ENCODE measurements at places on chromosomes 4 and X.
A peak's percentile ranks its signal among the peaks of the same experiment; 100 is the strongest.

DNA sequence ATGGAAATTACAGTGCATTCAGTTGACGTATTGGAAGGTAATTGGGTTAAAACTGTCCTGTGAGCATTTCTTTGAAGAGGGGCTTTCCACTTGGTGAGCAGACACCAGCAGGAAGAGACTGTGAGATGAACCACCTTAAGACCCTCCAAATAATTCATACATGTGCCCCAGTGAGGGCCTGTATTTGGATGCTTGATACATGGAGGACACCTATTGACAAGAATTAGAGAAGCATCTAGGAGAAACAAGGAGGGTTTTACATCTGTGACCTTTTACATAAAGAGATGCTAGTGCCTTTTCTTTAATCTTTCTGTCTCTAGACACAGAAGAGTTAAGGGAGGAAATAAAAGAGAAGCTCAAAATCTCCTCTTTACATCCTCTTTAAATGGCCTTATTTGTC lies 1115.3 kb upstream of the IGFBP7 start:
- no peak for DNase-seq

DNA sequence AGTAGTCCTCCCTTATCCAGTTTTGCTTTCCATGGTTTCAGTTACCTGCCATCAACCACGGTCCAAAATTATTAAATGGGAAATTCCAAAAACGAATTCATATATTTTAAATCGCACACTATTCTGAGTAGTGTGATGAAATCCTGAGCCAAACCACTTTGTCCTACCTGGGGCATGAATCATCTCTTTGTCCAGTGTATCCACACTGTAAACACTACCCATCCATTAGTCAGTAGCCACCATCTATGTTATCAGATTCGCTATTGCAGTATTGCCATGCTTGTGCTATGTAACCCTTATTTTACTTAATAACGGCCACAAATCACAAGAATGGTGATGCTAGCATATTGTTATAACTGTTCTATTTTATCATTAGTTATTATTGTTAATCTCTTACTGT lies 704.6 kb downstream of the SMARCA1 start:
- no peak for DNase-seq

GRCh38 chr4:14726441-14726840 lies 275.8 kb upstream of the CPEB2 start:
- no peak for DNase-seq

- DNase-seq: no peak
Observed at GRCh38 chr4:172202480-172203076, 389.4 kb downstream of the GALNTL6 start.

DNA sequence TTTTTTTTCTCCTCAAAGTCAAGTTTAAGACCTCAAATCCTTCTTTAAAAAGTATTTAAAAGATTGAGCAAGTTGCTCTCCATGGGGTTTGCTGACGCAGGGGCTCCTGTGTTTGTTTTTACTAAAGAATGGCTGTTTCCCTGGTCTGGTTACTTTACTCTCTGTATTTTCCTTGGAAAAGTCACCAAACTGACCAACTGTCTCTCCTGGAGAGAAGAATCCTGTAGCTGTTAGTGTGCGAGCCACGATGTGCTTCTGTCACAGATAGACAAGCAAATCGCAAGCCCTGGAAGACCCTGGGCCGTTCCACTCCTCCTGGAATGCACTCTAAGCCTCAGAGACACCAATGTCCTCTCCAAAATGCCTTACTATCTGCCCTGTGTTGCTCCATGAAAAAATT lies 212.1 kb downstream of the CHIC2 start:
- DNase-seq: no peak

- DNase-seq: no peak
Observed at GRCh38 chr4:86558797-86559196, 35.3 kb upstream of the PTPN13 start.

- no peak for DNase-seq
Observed at GRCh38 chrX:40877887-40878286, 142.5 kb upstream of the MED14 start.

DNA sequence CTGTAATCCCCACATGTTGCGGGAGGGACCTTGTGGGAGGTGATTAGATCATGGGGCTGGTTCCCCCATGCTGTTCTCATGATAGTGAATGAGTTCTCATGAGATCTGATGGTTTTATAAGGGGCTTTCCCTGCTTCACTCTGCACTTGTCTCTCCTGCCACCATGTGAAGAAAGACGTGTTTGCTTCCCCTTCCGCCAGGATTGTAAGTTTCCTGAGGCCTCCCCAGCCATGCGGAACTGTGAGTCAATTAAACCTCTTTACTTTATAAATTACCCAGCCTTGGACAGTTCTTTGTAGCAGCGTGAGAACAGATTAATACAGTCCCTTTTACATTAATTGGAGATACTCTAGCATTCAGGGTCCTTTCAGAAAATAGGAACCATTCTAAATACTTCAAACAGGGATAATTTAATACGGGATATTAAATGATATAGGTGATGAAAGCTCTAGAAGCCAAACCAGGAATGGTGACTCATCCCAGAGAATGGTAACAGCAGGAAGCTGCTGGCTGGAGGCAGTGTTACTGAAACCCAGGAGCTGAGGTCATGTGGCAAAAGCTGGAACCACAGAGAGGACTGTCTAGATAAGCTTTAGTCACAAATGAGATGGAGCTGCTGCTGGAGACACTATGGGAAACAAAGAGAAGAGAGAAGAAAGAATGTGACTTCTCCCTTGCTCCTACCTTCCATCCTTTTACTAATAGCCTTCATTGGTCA lies 57.3 kb downstream of the GSTCD start:
- DNase-seq: no peak

DNA sequence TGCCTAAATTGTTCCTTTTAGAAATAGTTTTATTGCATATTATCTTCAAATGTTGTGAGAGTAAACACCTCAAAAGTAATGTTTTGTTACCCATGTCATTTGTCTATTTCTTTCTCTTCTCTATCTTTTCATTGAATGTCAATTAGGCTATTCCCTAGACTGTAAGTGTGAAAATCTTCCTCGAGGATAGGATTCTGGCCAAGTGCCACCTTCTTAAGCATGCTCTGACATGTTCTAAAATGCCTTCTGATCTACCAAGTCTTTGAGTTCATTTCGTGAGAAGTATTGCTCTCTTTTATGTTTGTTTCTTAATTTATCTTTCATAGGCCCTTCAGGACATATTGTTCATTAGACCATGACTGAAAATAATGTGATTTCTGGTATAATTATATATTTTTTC lies 44.1 kb upstream of the TLL1 start:
- DNase-seq: no peak

DNA sequence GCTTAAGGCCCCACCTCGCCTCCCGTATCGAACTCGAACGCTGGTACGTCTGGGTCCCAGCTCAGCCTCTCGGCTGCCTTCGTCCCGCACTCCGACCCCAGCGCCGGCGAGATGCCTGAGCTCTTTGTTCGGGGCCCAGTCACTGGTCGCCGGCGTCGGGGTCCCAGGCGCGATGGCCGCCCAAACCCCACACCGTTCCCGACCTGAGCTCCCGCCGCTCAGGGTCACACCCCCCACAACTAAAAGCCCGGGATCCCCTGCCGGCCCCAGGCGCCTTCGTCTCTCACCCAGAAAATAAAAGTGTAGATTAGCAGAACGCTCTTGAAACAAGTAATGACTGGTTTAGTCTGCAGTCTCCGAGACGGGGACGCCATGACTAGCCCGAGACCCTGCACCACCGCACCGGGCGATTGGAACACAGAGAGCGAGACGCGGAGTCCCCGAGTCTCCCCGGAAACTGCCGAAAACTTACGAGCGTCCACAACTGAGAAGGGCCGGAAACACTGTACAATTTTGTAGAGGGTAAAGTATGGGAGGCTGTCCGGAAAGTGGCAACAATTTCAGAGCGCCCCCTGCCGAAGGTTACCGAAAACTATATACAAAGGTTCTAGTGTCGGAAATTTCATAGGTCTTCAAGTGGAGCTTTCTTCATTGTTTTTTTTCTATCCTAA lies at the start of gene TSPAN6:
Gene TSPAN6 (minus strand): TSS at position 486 of the 671 bp plus-strand sequence. CDS start 112 bp downstream, at position 374.
- peak; percentile 84 for DNase-seq

GRCh38 chr4:6472008-6472386 lies 417 bp downstream of the PPP2R2C start:
- DNase-seq: no peak

DNA sequence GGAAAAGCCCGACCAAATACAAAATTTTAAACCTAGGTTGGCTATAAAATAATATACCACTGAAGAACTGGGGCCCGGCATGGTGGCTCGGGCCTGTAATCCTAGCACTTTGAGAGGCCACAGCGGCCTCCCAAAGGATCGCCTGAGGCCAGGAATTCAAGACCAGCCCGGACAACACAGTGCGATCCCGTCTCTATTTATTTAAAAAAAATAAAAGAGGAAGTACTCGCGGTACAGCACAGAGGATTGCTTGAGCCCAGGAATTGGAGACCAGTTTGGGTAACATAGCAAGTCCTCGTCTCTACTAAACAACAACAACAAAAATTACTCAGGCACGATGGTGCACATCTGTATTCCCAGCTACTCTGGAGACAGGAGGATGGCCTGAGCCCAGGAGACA lies 44.8 kb upstream of the CDKN2AIP start:
- DNase-seq: no peak

- no peak for DNase-seq
Observed at GRCh38 chrX:10130354-10130753, 26.4 kb upstream of the CLCN4 start.

DNA sequence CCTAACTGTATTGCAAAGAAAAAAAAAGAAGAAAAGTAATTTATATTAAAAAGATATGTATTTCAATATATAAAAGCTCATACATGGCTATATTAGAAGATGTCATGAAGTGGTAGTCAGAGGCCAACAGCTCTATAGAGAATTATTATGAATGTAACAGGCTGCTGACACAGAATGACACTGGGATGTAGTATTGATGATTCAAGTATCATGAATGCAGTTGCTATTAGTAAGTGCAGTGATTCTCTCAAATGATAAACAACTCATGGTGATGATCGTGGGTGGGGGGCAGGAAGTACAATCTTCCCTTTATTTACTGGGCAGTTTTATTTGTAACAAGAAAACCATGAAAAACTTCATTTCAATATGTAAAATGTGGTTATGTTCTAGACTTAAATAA lies 124.6 kb downstream of the COL4A6 start:
- DNase-seq: no peak

- no peak for DNase-seq
Observed at GRCh38 chrX:109487640-109488039, 5.8 kb upstream of the GUCY2F start.

GRCh38 chrX:29225670-29226069 lies 638.4 kb downstream of the IL1RAPL1 start:
- no peak for DNase-seq

- no peak for DNase-seq
Observed at GRCh38 chr4:55358668-55359067, 12.6 kb downstream of the SRD5A3 start.

- no peak for DNase-seq
Observed at GRCh38 chrX:47992095-47992380, 11.8 kb downstream of the ZNF182 start.

DNA sequence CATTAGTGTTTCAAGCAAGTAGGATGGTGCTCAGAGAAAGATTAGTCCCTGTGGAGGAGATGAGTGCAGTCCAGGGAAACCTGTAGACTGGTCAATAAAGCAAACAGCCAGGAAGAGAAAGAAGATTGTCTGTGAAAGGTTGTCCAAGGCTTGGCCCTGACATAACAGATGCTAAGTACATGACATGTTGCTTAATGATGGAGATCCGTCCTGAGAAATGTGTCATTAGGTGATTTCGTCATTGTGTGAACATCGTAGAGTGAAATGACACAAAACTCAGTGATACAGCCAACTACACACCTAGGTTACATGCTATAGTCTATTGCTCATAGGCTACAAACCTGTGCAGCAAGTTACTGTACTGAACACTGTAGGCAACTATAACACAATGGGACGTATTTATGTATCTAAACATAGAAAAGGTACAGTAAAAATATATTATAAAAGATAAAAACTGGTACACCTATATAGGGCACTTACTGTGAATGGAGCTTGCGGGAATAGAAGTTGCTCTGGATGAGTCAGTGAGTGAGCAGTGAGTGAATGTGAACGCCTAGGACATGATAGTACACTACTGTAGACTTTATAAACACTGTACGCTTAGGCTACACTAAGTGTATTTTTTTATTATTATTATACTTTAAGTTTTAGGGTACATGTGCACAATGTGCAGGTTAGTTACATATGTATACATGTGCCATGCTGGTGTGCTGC lies 9.0 kb upstream of the PRSS48 start:
- no peak for DNase-seq

DNA sequence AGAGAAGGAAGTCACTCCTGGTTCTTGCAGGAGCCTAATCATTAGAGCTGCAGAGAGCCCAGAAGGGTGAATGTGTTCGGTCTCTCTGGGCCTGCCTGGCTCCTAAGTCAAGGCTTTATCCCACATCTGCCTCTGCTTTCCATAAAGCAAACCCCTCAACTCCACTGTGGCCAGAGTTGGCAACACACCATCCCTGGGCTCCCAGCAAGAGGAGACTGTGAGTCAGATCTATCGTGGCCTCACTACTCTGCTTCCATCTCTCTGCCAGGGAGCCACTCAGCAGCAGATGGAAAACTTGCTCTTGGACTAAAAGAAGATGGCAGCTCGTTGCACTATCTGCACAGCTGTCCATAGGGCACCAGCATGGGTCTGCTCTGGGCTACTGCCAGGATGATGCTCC lies 348.2 kb downstream of the FBXW7 start:
- DNase-seq: no peak

GRCh38 chrX:111270339-111270738 lies at the start of gene CAPN6:
TSS of gene CAPN6 (minus strand) at chrX:111270483. CDS start at chrX:111263936, 6,547 bp downstream.
- peak; percentile 50 for DNase-seq

DNA sequence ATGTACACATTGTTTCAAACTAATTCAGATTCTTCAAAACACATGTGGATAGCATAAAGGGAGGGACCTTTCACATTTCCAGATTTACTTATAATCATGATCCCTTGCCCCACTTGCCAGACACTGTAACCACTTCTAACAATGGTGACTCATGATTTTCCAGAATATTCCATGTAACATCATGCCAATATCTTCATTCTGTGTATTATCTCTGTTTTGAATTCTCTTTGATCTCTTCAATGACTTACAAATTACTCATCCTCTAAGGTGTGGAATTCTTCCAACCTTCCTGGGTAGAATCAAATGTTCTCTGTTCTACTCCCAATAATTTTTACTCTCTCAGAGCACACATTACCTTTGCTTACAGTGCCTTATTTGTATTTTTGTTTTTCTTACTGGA lies 517.1 kb downstream of the PCDH7 start:
- no peak for DNase-seq

DNA sequence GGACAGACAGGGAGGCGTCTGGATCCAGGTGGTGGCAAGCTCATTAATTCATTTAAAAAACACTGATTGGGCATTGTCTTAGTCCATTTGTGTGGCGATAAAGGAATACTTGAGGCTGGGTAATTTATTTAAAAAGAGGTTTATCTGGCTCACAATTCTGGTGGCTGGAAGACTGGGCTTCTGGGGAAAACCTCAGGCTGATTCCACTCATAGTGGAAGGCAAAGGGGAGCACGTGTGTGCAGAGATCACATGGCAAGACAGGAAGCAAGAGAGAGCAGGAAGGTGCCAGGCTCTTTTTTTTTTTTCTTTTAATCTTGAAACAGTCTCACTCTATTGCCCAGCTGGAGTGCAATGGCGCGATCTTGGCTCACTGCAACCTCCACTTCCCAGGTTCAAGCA lies 100.2 kb upstream of the METTL14 start:
- no peak for DNase-seq
